Activated naive CD4-positive, alpha-beta T cell treated with anti-CD3 and anti-CD28 coated beads, Interleukin-2, amount 50 U/mL, for 72 hours (primary cell): ENCODE measurements at places on chromosomes 1 and 21.

DNA sequence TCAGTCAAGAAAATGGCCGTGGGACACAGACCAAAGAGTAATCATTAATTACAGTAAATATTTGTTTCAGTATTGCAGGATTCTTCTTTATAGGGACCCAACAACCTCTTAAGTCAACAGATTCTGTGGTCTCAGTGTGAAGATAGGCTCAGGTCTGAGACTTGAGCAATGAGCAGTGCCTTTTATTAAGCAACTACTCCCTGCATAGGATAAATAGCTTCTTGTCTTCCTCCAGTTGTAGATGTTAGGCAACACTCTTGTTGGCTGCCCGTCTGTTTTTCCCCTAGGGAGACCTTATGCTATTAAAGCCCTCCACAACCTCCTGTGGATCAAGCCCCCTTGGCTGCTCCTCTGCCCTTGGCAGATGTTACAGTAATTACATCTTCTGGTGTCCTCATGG is 1.8 kb upstream of the OMA1 start:
- no peak for DNase-seq

DNA sequence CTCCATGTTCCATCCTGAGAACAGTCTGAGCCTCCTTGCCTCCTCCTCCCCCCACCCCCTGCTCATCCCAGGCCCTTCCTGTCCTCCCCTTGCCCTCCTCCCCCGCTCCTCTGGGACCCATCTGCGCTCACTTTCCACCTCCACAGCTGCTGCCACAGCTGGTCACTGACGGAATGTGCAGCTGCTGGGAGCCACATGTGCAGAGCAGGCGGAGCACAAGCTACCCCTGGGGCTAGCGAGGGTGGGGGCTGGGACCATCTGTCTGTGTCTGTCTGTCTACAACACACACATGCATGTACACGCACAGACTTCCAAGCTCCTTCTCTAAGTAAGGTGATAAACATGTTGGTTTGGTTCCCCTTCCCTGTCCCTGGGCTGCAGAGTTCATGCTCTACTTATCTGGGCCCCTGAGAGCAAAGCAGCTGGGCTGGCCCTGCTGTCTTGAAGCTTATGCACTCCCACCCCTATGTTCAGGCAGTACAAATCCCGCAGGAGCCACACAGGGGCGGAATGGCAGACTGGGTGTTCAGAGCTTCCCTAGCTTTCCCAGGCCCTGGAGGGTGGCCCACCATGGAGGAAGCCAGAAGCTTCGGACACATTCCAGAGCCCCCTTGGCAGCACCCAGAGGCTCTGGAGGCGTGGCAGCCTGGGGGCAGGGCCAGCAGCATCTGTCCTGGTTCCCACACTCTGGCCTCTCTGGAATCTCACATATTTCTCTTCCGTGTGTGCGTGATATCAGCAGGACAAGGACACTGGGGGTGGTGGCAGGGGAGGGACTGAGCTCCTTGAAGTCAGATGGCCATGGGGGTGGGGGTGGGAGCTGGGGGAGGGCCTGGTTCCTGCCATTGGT is 7.0 kb upstream of the HEYL start:
- DNase-seq: no peak

DNA sequence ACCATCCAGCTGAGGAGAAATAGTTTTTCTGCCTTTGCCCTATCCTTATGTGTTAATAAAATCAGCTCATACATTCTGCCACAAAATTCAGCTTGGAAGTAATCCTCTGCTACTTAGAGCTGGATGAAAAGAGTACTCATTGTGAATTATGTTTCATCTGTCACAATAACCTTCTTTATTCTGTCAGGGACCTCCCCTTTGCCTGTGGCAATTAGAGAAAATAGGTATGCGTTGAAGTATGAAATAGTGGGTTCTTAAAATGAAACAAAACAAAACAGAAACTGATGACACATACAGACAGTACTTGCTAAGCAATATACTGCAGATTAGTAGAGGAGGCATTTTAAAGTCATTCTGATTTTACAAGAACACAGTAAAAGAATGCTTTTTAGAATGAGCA is 578.5 kb downstream of the USP25 start:
- DNase-seq: no peak

GRCh38 chr1:86207323-86207722 is 50.8 kb upstream of the COL24A1 start:
- no peak for DNase-seq

DNA sequence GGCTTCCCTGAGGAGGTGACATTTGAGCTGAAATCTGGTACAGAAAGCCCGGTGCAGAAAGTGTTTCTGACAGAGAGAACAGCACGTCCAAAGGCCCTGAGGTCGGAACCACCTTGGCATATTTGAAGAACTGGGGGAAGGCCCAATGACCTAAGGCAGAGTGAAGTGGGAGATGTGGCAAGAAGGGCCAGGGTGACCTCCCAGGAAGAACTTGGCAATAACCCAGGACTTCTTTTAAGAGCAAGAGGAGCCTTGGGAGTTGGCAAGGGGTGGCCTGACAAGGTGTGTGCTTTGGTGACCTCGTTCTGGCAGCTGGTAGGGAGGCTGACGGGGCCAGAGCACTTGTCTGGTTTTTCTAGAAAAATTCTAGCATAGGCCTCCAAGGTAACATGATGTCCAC is 23.4 kb downstream of the TTC39A start:
- DNase-seq: no peak

DNA sequence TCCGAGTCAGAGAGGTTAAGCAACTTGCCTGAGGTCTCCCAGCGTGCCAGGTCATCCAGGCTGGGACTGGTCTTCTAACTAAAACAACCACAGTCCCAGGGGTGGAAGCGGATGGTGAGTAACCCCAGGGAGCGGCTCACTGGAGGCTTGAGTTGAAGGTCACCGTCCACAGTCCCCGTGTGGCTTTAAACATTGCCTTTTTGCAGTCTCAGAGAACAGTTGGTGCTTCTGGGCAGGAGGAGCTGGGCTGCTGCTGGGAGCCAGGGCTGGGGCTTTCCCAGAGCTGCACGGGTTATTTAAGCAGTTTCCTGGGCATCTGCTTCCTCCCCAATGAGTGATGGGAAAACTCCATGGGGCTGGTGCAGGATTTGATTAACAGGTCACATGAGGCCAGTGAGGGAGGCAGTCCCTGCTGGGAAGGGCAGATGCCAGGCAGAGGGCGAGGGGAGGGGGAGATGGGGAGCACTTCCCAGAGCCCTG is 12.3 kb downstream of the ARHGEF10L start:
- no peak for DNase-seq

DNA sequence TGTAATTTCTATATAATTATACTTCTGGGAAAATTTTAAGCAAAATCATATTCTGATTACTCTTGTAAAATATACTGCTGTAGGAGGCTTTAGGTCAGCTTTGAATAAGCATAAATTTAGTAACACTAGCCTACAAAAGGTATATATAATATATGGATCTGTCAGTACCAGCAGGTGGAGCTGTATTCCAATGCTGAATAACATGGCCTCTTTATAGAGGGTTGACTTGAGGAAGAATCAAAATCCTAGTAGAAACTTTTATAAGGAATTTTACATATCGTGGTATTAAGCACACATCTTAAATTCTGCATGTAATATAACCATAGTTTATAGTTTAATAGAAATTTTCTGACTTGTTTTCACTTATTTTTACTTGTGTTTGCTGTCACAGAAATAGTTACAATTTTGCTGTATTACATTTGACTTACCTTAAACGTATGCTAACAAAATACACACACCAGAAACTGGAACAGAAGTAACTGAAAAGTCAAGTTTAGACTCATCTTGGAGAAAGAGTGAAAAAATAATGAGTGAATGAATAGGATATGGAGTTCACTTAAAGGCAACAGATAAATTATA is 79.3 kb downstream of the HMCN1 start:
- DNase-seq: no peak

DNA sequence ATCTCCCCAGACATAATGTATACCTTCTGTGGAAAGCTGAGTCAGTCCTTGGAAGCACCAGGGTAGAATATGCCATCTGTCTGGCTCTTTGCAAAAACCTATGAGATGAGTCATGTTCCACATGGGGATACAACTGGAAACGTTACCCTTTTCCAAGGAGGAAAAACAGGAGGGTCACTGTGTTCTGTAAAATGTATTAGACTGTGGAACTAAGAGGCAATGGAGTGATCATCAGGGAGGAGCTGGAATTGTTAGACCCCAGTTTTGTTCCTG is 16.1 kb upstream of the PSMD4 start:
- no peak for DNase-seq

DNA sequence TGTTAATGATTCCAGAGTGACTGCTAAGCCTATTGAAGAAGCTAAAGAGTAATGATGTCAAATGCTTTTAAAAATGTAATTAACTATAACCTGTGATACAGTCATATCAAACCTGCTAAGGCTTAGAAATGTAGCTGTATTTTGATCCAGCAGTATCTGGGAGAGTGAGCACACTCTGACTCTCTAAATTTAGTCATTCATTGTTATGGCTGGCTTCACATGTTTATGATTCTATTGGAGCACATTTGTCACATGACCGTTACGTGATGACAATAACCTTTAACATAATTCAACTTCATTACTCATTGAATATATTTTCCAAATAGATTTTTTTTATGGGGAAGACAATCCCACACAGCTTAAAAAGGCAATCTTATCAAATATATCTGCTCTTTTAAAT is 587.1 kb downstream of the LMO4 start:
- no peak for DNase-seq

GRCh38 chr21:39330001-39330400 is 16.6 kb upstream of the BRWD1 start:
- DNase-seq: no peak

DNA sequence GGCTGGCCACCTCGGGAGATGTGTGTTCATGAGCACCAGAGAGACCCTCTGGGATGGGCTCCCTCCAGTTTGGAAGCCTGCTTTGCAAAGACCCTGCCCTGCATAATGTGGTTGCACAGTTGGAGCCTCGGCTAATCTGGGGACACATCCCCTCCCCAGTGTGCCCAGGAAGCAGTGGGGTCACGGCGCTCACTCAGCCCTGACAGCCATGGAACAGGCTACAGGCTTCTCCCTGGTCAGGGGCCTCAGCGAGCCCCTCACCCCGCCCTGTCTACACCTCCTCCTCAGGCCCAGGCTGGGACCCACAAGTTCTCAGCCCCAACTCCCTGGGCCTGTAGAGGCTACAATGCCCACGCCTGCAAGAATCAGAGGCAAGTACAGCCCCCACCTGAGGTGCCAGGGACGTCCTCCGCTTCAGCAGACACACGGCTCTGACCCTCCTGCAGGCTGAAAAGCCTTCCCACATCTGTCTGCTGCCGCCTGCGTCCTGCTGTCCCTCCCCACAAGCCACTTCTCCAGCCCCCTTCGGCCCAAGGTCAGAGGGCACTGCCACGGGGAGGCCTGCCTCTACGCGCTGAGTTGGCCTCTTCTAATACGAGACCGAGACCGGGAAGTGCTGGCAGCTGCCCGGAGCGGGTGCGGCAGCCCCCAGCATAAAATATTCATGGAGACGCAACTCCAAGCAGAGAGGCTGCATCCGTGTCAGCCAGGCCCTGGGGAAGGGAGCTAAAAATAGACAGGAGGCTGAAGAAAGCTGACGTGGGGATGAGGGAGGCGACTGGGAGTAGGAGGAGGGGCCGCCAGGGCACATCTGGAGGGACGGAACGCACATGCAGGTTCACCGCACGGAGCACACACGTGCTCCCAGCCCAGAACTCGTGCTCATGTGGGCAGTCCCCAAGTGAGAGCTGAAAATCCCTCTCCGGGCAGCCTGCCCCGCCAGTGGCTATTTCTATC is 15.2 kb upstream of the GPR153 start:
- no peak for DNase-seq

DNA sequence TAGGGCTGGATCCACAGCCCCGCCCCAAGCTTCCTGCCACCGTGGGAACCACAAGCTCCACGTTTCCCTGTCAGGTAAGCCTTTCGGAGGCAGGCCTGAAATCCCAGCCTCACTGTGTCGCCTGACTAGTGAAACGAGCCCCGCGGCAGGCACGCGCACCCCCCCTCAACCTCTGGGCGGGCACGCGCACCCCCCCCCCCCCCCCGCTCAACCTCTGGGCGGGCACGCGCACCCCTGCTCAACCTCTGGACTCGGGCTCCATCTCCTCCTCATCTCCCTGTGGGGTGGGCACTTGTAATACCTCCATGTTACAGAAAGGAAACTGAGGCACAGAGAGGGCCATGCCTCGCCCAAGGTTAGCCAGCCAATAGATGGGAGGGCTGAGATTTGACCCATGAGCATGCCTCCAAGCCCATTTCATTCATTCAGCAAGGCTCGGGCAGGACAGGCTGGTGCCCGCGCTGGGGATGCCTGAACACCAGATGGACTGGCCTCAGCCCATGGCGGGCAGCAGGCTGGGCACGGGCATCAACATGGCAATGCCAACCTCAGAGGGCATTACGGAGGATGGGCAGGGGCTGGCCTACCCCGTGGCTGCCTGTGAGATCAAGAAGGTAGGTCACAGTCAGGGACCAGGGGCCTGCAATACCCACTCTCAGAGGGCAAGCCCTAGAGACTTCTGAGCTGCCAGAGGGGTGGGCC is 4.7 kb downstream of the CFAP410 start:
- DNase-seq: no peak

GRCh38 chr1:118381197-118381869 is 196.3 kb upstream of the SPAG17 start:
- DNase-seq: no peak

- no peak for DNase-seq
Measured at GRCh38 chr21:24093032-24093431, 1514.2 kb downstream of the MRPL39 start.

DNA sequence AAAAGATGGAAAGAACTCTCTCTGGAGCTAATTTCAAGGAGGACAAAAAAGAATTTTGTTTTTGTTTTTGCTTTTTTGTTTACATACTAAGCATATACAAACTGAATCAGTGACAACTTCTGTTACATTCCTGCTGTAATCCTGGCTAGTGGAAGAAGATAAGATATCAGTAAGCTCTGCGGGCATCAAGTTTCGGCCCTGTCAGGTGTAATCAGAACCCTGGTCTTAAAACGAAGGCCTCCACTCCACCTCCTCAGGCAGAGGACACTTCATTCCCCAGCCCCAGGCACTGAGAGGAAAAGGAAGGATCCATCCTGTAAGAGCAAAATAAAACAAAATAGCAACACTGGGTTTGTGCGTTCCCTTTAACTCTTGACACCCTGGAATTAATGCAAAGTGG is 88.9 kb upstream of the ARHGAP29 start:
- no peak for DNase-seq

GRCh38 chr1:218349348-218350034 is 4.4 kb downstream of the TGFB2 start:
- DNase-seq: no peak

GRCh38 chr1:56068908-56069307 is 510.5 kb downstream of the PLPP3 start:
- no peak for DNase-seq

GRCh38 chr1:101291562-101292380 is 55.0 kb downstream of the S1PR1 start:
- DNase-seq: no peak

GRCh38 chr1:6594977-6595740 is 7.5 kb downstream of the KLHL21 start:
- DNase-seq: no peak
